ENCODE measurements at places on chromosomes 2 and 18.
A peak's percentile ranks its signal among the peaks of the same experiment; 100 is the strongest.

DNA sequence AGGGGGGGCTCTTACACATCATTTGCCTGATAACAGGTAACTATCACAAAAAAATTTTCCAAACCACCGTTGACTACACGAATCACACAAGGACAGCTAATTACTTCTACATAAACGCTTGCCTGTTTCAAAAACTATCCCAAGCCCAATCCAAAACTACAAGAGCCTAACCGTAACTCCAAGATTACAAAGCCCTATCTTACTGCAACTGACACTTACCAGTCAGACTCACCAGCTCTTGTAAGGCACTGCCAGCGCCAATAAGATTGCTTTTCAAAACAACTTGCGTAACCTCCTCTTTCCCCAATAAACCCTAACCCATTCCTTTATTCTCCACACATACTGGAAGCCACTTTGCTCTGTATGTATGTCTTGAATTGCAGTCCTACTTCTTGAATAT is 148.4 kb downstream of the NBAS start:
- DNase-seq, result no peak

GRCh38 chr2:85956646-85957039 is 67.9 kb upstream of the ST3GAL5 start:
- DNase-seq, result no peak

- no peak for DNase-seq
These were observed 133.1 kb upstream of the PELI1 start for GRCh38 chr2:64277101-64277849.

DNA sequence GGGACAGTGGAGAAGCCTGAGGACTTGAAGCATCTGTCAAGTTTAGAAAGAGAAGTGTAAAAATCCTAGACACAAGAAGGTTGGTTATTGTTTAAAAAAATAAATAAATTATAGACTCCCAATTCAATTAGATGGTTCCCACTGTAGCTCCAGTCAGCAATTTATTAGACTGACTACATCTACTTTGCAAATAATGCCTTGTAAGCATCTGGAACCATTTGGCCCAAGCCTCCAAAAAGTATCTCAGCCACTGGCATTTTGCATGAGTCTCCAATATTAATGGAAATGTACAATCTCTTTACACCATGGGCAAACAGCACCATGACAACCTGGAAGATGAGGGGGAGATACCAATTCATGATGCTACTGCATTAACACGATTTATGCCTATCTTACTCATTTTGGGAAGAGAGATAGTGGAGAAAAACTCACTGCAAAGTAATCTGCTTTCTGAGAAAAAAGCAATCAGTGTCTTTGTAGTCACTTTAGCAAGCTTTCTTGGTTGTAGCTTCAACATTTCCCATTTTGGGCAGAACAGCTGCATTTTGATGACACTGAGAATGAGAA is 2.8 kb downstream of the NYAP2 start:
- no peak for DNase-seq

GRCh38 chr18:79459946-79460480 is 64.3 kb downstream of the NFATC1 start:
- DNase-seq, result no peak

GRCh38 chr2:232698556-232699091 is 1.5 kb downstream of the GIGYF2 start:
- DNase-seq, result no peak

GRCh38 chr2:166449439-166449838 is 44.6 kb downstream of the SCN7A start:
- no peak for DNase-seq

DNA sequence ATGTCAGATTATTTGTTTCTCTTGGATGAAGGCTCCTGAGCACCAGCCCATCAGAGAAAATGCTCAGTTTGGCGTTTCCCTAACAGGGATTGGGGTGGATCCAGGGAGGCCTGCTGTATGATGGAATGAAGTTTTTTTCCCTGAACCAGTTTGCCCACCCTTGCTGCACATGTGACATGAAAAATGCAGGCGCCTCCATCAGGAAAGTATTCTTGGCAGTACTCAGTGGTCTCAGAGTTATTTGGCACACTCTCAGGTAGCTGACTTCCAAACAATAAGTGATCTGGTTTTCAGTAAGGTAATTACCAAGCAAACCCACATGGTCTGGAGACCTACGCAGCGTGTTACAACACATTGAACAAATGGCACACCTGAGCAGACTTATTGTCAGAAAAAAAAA is 254.9 kb downstream of the PAX3 start:
- DNase-seq, result no peak

DNA sequence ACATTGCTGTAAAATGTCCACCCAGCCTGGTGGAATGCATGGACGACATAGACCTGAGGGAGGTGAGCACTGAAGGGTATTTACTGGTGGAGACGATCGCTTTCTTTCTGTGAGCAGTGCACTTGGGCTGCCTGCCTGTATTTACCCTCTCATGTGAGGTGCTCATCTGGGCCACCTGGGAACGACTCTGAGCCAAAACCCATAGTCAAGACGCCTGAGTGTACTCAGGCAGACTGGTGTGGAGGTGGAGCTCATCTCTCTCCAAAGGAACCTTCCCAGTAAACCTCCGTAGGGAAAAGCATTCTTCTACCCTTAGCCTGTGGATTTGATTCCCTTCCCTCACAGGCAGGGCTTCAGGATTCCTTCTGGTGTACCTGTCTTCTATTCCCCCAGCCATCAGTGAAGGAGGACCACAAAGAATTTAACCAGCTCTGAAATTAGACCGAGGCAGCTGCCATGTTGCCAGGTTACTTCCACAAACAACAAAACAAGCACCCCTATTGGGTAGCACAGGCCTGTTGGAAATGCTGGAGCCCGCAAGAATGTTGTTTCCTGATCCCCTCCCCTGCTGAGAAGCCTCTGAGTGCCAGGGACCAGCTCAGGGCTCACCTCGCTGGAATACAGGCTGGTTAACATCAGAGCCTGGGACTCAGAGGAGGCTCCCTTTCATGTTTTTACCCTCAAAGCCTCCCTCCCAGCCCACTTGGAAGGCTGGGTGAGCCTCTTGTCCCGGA is 47.5 kb upstream of the TXNDC2 start:
- DNase-seq, result no peak

DNA sequence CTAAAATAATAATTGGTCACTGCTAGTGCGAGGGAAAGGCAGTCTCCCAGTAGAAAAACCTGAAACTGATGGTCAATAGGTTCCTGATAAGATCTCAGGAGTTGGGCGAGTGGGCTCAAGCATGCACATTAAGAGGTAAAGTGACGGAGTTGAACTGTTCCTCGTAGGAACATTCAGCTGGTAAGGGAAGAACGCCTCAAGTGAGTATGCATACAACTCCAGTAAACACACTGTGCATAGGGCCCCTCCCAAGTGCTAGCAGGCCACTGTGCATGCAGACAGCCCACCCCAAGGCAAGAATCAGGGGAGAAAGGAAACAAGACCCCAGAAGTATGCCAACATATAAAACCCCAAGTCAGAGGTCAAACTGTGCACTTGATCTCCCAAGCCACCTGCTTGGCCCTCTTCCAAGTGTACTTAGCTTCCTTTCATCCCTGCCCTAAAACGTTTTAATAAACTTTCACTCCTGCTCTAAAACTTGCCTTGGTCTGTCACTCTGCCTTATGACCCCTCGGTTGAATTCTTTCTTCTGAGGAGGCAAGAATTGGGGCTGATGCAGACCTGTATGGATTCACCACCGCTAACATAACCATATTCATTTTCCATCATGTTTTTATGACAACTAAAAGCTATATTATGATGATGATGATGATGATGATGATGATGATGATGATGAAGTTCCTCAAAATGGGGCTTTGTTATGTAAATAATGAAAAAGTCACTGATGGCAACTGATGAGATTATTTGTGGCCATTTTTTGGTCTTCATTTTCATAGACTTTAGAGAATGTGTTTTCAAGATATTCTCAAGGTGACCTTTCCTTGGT is 118.0 kb upstream of the RAB27B start:
- no peak for DNase-seq

DNA sequence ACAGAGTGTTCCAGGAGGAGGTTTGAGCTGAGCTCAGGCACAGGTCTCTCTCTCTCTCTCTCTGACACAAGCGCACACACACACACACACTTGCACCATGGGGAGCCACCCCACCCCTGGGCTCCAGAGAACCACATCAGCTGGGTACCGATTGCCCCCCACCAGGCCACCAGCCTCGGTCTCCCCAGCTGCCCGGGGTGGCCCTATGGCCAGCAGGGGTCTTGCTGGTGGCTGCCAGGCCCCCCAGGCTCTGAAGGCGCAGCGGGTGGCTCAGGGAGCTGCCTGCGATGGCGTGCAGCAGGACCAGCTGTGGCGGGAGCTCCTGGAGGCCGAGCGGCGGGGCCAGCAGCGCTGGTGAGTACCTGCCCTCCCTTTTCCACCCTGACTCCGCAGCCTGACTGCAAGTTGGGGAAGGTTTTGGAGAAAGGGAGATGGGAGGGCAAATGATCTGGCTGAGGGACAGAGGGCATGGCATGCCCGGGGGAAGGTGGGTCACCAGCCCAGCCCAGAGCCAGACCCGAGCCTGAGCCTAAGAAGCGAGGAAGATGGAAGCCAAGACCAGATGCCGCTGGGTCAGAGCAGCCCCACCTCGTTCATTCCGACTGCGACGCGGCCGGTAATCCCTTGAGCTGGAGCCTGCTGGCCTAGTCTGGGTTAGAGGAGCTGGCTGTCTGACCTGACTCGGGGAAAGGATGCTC is 21.9 kb upstream of the SLC66A3 start:
- no peak for DNase-seq

- DNase-seq, result peak; percentile 41
These were observed 437.7 kb downstream of the SATB2 start for GRCh38 chr2:199019898-199020507.

- no peak for DNase-seq
These were observed 394.1 kb upstream of the NETO1 start for GRCh38 chr18:73261923-73262322.

GRCh38 chr2:113169002-113169530 is 4.7 kb upstream of the PSD4 start:
- no peak for DNase-seq

DNA sequence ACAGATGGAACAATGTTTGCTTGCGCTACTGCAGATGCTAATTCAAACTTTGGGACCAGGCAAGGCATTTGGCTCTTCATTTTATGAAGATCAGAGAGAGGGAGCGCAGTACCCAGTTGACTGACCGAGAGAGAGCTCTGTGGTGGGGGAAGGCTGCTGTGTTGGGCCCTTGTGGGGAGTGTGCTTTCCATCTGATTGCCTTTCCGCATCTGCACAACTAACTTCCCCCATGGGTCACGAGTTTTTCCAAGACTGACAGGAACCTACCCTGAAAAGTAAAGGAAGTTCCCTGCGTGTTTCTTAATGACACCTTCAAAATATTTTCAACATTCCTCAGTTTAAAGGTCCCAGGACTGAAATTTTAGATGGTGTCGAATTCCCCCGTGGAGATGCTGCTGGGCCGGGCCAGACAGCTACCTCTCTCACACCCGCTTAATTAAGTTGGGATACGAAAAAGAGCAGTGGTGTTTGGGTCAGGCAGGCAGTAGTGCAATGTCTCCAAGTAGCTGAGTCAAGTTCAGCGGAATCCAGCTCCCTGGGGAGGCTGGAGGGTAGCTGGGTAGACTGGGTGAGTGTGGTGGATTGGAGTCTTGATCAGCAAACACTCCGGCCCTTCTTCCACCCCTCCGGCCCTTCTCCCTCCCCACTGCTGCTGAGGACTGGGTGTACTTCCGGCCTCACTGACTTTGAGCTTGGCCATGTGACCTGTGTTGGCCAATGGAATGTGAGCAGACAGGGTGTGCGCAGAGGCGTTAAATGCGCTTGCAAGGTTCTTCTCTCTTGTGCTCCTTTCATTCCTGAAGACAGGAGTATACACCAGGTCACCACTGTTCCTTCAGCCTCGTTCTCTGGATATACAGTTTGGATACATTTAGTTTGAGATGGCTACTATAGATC is 2.3 kb upstream of the ARHGAP25 start:
- no peak for DNase-seq

- DNase-seq, result no peak
These were observed 72.0 kb downstream of the AGPS start for GRCh38 chr2:177464549-177464948.

GRCh38 chr18:75360215-75360614 is 67.3 kb downstream of the SMIM21 start:
- no peak for DNase-seq

DNA sequence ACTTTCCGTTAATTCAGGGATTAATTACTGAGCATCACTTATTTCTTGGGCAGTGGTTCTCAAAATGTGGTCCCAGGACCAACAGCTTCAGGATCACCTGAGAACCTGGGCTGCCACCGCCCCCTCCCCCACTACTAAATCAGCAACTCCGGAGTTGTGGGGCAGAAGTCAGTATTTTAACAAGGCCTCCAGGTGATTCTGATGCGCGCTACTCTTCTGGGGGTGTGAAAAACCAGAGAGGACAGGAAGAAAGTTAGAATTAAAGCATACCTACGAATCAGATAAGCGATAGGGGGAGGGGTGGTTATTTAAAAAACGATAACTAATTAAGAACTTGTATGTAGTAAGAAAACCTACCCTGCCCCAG is 319 bp downstream of the ZSCAN30 start:
- no peak for DNase-seq

DNA sequence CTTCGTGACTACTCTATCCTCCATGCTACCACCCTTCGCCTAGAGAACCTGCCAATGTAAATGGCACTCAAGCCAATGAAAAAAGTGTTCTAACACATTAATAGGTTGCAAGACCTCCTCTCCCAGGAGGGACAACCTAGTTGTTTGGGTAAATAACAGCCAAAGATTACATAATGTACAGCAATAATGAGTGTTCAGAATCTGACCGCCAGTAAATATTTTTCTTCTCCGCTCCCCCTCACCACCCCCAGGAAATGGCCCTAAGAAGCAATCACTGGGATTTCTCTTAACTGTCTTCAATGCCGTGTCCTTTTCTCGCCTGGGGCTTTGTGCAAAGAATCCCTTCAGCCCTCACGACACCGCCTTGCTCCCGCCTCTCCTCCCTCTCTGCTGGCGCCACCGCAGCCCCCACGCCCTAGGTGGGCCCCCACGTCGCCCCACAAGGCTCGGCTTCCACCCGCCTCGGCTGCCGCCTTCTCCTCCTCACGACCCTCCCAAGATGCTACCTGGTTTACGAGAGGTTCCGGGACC is 458 bp downstream of the HYCC2 start:
- DNase-seq, result no peak

- no peak for DNase-seq
These were observed 70.0 kb downstream of the COL4A3 start for GRCh38 chr2:227234429-227234828.

- DNase-seq, result no peak
These were observed 75.4 kb downstream of the EMX1 start for GRCh38 chr2:72992734-72993102.

- DNase-seq, result no peak
These were observed 115.6 kb downstream of the CTAGE1 start for GRCh38 chr18:22302144-22302543.

DNA sequence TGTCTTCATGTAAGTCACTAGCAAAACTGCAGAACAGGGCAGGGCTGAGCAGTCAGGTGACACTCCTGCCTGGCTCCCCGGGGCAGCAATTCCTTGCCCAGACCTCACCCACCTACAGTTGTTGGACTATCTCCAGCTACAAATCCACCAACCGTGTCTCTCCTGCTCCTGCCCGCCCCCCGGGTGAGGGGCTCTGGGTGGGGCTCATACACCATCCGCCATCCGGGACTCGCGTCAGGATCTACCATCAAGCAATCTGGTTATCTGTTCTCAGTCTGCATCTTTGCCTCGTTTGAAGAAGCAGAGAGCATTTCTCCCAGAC is 13.5 kb upstream of the GLI2 start:
- no peak for DNase-seq

GRCh38 chr2:133705287-133705686 is 137.0 kb upstream of the NCKAP5 start:
- DNase-seq, result no peak

GRCh38 chr2:122532481-122532880 is 777.0 kb downstream of the TSN start:
- DNase-seq, result no peak

- DNase-seq, result peak; percentile 46
These were observed 1073.1 kb upstream of the FANCL start for GRCh38 chr2:59314031-59314766.
